ENCODE measurements at places on chromosomes 2 and 18.

GRCh38 chr18:7953095-7953958 is 386.2 kb downstream of the PTPRM start:
- peak overlapping the region; percentile 68 for H3K4me3 ChIP-seq
- H3K36me3 ChIP-seq, result peaks cover 5% of the 10 kb centered on the region
- peak overlapping the region; percentile 81 for H3K27ac ChIP-seq
- peak; percentile 74 for ATAC-seq

DNA sequence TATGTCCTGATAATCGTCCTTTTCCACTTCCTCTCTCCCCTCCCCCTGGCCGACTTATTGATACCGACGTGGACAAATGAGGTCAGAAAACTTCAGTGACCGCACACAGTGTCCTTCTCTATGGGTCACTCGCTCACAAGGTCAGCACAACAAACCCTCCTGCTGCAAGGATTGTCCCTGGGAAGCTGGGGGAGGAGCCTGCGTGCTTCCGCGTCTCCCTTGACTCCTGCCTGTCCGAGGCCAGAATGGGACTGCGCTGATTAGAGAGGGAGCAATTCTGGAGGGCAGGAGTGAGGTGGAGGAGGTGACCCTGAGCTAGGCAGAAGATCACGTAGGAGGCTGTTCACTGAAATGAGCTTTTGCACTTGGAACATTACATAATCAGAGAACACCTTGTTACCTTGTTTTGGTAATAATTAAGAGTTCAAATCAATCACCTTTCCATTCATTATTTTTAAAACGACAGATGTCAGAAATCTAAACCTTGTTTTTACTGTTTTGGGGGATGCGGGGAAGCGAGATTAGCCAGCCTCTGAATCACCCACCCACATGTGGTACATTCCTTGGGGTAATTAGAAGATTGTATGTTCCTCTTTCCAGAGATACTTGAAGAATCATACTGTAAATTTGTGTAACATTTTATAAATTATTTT is 70.6 kb downstream of the CTAGE1 start:
- ATAC-seq, result no peak
- no peak overlapping the region for H3K27ac ChIP-seq
- no peak overlapping the region for H3K4me3 ChIP-seq
- peaks cover 6% of the 10 kb centered on the region for H3K4me1 ChIP-seq
- peaks cover 35% of the 10 kb centered on the region for H3K27me3 ChIP-seq
- H3K36me3 ChIP-seq, result no peaks in the 10 kb centered on the region

DNA sequence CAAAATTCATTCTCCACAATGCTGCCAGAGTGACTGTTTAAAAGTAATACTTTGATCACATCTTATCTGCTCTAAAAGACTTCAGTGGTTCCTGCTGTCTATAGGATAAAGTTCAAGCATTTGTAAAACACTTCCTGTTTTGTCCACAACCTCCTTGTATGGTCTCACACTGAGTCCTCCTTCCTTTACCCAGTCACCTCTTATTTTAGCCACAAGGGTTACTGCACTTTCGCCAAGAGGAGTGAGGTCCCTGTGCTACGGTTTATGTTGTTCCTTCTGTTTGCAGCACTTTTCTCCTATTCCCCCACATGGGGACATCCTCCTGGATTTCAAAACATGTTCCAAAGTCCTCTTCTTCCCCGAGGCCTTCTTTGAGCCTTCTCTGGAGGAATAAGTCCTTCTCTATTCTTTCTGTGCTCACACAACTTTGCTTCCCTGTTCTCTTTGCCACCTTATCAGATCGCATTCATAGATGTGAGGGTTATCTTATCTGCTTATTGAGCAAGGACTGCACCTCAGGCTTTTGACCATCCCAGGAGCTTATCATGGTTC is 112.2 kb upstream of the NABP1 start:
- peaks cover 22% of the 10 kb centered on the region for H3K27me3 ChIP-seq
- peak; percentile 60 for ATAC-seq
- H3K4me1 ChIP-seq, result peaks cover 10% of the 10 kb centered on the region

GRCh38 chr2:225196579-225196978 is 154.3 kb upstream of the DOCK10 start:
- H3K27me3 ChIP-seq, result no peaks in the 10 kb centered on the region
- no peaks in the 10 kb centered on the region for H3K36me3 ChIP-seq
- no peaks in the 10 kb centered on the region for H3K4me1 ChIP-seq
- H3K27ac ChIP-seq, result no peak overlapping the region
- no peak overlapping the region for H3K4me3 ChIP-seq

GRCh38 chr18:67373636-67374035 is 142.9 kb downstream of the DSEL start:
- H3K27me3 ChIP-seq, result no peaks in the 10 kb centered on the region
- H3K27ac ChIP-seq, result no peak overlapping the region
- H3K36me3 ChIP-seq, result no peaks in the 10 kb centered on the region
- no peak for ATAC-seq

DNA sequence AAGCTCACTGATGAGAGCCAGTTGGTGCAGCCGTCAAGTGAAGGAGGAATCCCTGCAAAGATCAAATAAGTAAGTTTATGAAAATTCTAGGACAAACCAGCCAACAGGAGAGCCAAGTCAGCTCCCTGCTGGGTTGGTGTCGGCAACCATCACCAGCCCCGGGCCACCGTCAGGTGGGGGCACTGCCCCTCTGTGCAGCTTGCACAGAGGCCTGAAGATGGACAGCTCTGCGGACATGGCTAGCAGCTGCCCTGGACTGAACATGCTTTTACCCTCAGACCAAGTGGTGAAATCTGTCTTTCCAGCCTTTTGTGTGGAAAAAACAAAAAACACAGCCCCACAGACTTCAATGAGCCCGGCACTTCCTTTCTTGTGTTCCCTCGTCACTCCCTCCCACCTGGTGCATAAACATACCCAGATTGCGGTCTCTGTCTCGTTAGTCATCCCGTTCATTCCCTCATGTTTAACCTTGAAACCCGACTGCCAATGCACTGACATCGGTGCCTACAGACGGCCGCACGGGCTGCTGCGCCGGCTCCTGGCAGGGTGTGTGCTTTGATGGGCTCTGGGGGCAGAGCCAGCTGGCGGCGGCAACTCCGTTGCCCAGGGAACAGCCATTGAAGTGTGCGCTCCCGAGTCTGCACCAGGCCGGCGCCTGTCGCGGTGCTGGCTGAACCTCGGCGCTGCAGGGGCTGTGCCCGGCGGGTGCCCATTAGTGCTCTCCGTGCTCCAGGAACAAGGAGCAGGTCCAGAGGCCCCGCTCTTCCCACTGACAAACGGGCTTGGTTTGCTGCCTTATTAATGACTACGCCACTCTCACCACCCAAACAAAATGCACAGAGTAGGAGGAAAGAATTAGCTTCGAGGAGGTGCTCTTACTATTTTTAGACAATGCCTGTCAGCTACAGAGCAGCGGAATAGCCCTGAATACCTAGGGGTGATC is 95.3 kb downstream of the EIPR1 start:
- ATAC-seq, result no peak
- no peak overlapping the region for H3K27ac ChIP-seq
- peaks cover 9% of the 10 kb centered on the region for H3K4me1 ChIP-seq

GRCh38 chr2:101821059-101821805 is 123.7 kb downstream of the MAP4K4 start:
- no peak for ATAC-seq
- no peaks in the 10 kb centered on the region for H3K27me3 ChIP-seq
- H3K27ac ChIP-seq, result no peak overlapping the region
- H3K4me3 ChIP-seq, result no peak overlapping the region
- peaks cover 18% of the 10 kb centered on the region for H3K36me3 ChIP-seq

DNA sequence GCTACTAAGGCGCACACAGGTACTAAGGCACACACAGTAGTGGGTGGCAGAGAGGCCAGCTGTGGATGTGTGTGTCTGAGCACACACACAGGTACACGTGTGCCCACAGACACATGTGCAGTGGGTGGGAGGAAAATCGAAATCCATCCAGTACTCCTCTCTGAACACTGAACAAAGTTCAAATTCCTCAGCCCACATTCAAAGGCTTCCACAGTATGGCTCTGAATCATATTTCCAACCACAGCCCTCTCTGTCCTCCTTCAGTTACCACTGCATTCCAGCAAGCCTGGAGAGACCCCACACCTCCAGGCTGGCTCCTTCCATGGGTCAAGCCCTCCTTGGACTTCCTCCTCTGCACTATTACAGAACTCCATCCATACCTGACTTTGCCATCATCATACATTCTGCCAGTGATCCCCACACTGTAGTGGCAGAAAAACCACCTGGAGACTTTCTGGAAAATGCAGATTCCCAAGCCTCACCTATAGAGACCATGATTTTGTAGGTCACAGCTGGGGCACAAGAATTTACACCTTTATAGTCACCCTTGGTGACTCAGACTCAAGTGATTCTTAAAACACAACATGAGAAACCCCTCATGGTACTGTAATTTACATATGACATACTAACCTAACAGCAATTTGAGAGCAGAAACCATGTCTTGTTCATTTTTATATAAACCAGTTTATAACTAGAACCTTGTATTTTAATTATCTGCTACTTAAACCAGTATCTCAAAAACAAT is 31.4 kb downstream of the EPG5 start:
- no peaks in the 10 kb centered on the region for H3K27me3 ChIP-seq
- peaks cover 27% of the 10 kb centered on the region for H3K4me1 ChIP-seq
- H3K4me3 ChIP-seq, result peak overlapping the region; percentile 3
- H3K27ac ChIP-seq, result peak overlapping the region; percentile 28

GRCh38 chr2:654896-655295 is 22.3 kb downstream of the TMEM18 start:
- H3K4me1 ChIP-seq, result peaks cover 32% of the 10 kb centered on the region
- no peaks in the 10 kb centered on the region for H3K36me3 ChIP-seq
- H3K27me3 ChIP-seq, result no peaks in the 10 kb centered on the region
- H3K4me3 ChIP-seq, result no peak overlapping the region
- H3K27ac ChIP-seq, result peak overlapping the region; percentile 15

GRCh38 chr2:158505448-158505934 is 48.7 kb downstream of the PKP4 start:
- no peaks in the 10 kb centered on the region for H3K27me3 ChIP-seq
- peaks cover 11% of the 10 kb centered on the region for H3K4me1 ChIP-seq
- H3K27ac ChIP-seq, result no peak overlapping the region
- no peak for ATAC-seq
- H3K4me3 ChIP-seq, result no peak overlapping the region

DNA sequence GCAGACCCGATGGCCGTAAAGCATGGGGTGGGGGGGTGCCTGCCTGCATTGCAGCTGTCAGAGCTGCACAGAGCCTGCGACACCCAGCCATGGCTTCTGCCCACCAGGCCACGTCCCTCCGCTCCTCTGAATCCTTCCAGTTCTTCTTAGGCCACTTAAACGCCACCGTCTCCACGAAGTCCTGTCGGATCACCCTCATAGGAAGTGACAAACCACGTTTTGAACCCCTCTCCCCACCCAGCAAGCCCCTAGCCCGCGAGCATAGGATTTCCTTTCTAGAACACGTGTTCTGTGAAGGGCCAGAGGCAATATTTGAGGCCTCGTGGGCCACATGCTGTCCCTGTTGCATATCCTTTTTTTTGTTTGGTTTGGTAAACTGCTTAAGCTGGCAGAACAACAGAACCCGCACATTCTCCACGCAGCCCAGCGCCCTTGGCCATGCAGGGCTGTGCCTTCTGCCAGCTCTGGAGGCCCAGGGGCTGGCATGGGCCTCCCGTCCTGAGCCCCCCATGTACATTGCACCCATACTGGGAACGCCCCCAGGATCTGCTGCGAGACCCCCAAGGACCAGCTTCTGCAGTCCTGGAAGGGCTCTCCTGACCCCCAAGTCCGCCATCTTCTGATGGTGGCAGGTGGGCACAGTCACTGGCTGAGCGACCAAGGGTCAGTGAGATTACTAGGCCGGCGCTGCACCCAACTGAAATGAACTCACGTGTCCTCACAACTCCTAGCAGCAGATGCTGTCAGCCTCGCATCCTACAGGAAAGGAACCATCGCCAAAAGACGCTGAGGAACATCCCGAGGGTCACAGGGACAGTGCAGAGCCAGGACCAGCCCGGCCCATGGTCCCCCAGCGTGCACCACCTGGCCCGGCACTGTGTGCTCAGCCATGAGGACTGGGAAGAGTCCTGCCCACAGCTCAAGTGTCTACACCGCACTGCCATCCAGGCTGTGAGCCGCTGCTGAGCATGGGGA is 35.1 kb downstream of the ADI1 start:
- no peak overlapping the region for H3K4me3 ChIP-seq
- H3K36me3 ChIP-seq, result peaks cover 13% of the 10 kb centered on the region
- no peak for ATAC-seq
- no peak overlapping the region for H3K27ac ChIP-seq
- no peaks in the 10 kb centered on the region for H3K27me3 ChIP-seq

- peak overlapping the region; percentile 35 for H3K4me3 ChIP-seq
- ATAC-seq, result no peak
- no peak overlapping the region for H3K27ac ChIP-seq
- no peaks in the 10 kb centered on the region for H3K36me3 ChIP-seq
- H3K27me3 ChIP-seq, result no peaks in the 10 kb centered on the region
- peaks cover 37% of the 10 kb centered on the region for H3K4me1 ChIP-seq
Observed at GRCh38 chr2:191626497-191627151, 51.3 kb upstream of the NABP1 start.

GRCh38 chr18:58546552-58546951 is 82.3 kb downstream of the ALPK2 start:
- H3K4me1 ChIP-seq, result peaks cover 37% of the 10 kb centered on the region
- no peaks in the 10 kb centered on the region for H3K27me3 ChIP-seq
- peak overlapping the region; percentile 24 for H3K4me3 ChIP-seq
- peak overlapping the region; percentile 59 for H3K27ac ChIP-seq
- no peak for ATAC-seq

DNA sequence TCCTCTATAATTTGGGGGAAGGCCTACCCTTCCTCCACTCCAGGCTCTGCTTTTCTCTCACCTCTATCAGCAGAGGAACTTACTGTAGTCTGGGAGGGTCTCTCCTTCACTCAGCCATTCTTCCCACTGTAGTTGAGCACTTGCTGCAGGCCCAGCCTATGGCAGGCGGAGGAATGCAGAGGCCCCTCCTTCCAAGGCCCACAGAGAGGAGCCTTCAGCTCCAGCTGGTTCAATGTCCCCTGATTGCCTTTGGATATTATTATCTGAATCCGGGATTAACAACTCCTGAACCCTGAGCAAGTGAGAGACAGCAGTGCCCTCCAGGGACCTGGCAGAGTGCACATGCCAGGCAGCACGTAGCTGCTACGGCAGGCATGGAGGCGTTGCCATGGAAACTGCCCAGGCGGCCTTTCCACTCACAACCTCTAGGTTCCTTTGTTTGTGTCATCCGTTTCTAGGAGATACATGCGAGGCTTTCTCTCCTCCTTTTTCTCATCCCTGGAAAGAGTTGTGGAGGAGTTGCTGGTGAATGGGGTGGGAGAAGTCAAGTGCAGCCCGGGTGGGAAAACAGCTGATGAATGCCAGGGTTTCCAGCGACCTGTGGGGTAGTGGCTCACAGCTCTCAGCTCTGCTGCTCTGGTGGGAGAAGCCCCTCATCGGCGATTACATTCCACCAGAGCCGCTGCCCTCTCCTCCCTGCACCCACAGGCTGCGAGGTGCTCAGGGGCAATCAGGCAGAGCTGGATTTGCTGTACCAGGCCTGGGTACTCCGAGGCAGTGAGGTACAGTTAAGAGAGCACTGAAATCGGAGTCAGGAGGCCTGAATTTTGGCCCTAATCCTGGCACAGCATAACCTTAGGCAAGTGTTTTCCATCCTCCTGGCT is 55.3 kb upstream of the HK2 start:
- H3K36me3 ChIP-seq, result no peaks in the 10 kb centered on the region
- H3K27me3 ChIP-seq, result peaks cover 4% of the 10 kb centered on the region
- peak; percentile 44 for ATAC-seq
